ENCODE measurements at places on chromosomes 12 and 14. TPM values are rescaled to one million over a fixed set of nuclear protein-coding genes. Genes with fewer than 3 reads are reported as not detected.

- peak; percentile 71 for DNase-seq
Measured at GRCh38 chr14:93906341-93907329, 20.5 kb upstream of the FAM181A start.

SLCO1B1 gene
- not detected for total RNA-seq

GRCh38 chr14:53032161-53032803 lies 81.4 kb upstream of the FERMT2 start:
- peak; percentile 70 for DNase-seq

CLEC14A gene
- total RNA-seq = not detected

GRCh38 chr14:34931206-34931605 lies 51.6 kb upstream of the SRP54 start:
- DNase-seq = no peak

MED6 gene
- total RNA-seq = 56.8 TPM

DHRS2 gene
- total RNA-seq = 1.2 TPM

- DNase-seq = no peak
Measured at GRCh38 chr14:77110286-77110685, 12.2 kb downstream of the CIPC start.

DNA sequence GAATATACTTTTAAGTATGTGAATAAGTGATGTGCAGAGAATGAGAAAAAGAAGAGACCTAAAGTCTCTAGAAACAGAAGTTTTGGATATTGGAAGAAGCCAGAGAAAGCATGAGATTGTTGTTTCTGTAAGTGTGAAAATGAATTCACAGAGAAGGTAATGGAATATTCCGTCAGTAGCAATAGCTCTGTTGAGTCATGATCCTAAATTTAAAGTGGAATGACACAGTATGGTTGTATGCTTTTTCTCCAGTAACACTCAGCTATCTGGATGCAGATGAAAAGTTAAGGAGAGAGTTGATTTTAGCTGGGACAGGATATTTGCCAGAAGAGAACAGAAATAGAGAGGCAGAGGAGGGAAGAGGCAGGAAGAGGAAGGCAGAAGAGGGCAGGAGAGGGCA lies 1166.3 kb downstream of the GALC start:
- no peak for DNase-seq

DNA sequence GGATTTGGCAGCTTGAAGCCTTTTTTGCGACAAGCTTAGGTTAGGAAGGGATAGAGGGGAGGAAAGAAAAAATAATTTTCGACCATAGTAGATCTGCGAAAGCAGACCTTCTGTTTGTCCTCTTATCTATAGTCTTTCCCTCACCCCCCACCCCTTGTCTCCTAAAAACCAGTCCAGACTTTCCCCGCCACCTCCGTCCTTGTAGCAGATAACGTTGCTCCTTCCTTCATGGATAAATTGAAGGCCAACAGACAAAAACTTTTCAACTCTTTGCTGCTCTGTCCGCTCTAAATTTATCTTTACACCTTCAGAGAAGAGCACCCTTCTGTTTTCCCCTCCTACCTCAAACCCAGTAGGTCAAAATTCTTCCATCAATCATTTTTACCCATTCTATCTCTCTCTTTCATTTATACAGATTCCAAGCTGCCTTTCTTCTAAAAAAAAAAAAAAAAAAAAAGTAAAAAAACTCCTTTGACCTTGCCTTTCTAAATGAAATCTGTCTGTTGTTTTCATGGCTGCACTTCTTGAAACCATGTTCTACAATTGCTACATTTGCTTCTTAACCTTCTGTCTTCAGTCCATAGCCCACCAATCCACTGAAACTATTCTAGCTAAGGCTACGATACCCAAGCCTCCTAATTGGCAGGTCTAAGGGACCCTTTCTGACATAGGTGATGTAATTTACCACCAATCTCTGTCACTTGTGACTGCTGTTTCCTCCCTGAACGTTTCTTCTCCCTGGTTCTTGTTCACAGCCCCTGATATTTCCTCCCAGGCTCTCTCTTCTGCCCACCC lies 11.1 kb upstream of the NEMF start:
- no peak for DNase-seq

DNA sequence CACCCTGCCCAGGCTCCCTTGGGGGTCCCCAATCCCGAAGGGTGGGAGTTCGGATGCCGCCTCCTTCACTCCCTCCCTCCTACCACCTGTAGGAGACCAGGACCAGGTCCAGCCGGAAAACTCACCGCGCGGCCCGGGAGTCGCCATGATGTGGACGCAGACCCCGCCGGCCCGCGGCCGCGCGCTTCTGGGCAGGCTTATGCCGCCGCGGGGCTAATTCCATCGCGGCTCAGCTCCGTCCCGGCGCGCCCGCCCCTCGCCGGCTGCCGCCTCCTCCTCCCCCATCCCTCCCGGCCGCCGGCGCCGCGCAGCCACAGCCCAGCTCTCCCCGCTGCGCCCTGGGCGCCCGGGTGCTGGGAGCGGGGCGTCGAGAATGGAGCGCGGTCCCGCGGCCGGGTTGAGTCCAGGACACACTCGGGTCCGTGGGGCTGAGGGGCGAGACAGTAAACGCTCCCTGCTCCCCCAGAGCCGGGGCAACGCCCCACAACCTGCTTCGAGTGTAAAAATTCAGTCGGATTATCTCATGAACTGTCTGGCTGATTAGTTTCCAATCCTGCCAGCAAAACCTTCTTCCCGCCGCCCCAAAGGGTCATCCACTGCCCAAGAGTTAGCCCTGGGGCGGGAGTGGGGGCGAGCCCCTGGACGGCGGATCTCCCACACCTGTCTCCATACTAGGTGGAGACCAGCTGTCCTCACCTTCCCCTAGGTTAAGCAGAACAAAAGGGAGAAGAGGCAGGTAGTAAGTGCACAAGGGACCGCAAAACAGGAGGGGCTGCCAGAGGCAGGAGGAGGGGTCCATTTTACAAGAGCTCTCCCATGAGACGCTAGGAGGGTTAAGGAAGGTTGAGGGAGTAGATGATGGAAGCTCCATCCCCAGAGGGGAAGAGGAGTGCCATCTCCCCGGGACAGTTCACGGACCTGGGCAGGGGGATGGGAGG lies at the start of gene ANO2:
Gene ANO2, minus strand, starts transcription at position 189 of the 938 bp plus-strand sequence. Its CDS starts 42 bp downstream, at position 147.
- DNase-seq = peak; percentile 44

- no peak for DNase-seq
Measured at GRCh38 chr12:66152732-66153131, 17.1 kb downstream of the TMBIM4 start.

DNA sequence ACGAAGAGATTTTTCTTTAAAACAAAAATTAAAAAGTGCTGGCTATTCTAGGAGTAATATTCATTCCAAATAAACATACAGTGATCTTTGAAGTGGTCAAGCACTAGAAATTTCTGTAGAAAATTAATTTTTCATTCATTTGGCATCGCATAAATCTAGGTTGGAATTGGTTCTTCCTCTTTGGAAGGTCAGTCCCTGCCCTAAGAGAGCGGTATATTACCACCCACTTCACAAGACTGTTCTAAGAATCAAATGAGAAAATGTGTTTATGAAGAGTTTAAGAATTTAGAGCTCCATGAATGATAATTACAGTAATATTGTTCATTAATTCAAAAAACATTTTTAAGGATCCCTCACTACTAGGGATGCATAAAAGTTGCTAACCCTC lies 444 bp upstream of the GEMIN2 start:
- DNase-seq = no peak

SERPINA3 gene
- total RNA-seq = 0.17 TPM

- DNase-seq = peak; percentile 73
Measured at GRCh38 chr14:20624495-20625070, 16.9 kb downstream of the OR6S1 start.

VWF gene
- not detected for total RNA-seq

- peak; percentile 64 for DNase-seq
Measured at GRCh38 chr14:75561013-75561432, 17.4 kb upstream of the FLVCR2 start.

GRCh38 chr12:64656429-64656828 lies 46.1 kb downstream of the RASSF3 start:
- DNase-seq = no peak

ARPC3 gene
- 234 TPM for total RNA-seq

PTPRO gene
- total RNA-seq = 2.8 TPM
